ENCODE measurements at places on chromosomes 2 and 18.

DNA sequence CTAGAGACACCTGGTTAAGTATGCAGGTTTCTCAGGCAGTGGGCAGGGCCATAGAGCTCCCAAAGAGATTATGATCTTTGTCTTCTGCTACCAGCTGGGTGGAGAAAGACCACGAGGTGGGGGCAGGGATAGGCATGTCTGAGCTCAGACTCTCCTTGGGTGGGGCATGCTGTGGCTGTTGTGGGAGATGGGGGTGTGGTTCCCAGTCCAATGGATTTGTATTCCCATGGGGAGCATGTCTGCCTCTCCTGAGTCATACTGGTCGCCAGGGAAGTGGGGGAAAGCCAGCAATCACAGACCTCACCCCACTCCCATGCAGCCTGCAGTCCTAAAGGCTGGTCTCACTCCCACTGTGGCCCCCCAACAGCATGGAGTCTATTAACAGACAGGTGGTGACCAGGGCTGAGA, 31.4 kb upstream of the RHOB start:
- no peak for DNase-seq

DNA sequence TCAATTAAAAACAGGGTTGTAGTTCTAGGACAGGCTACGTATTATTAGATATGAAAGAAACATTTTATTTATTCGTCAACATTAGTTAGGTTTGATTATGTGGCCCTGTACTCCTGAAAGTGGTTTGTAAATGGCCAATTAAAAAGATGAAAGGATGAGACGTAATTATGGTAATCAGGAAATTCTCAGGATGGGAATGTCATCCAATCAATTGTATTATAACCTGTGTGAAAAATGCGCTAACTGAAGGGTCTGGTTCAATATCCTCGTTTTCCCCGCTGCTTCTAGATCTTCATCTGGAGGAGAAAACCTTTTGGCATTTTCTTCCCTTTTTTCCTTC, 5.6 kb upstream of the C18orf32 start:
- DNase-seq, result no peak

GRCh38 chr2:152166633-152167032, 8.9 kb downstream of the STAM2 start:
- DNase-seq, result no peak

DNA sequence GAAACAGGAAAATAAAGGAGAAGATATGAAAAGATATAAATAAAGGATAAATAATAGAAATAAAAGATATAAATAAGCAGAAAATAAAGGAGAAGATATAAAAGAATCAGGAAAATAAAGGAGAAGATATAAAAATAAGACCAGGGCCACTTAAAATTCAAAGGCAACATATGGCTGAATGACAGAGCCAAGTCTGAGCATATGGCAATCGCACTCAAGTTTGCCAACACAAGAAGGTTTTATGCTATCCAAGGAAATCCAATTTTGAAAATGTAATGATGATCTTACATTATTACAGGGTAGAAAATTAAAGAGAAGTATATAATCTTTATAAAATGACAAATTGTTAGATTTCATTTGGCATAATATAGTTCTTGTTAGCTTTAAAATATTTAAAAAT, 33.6 kb downstream of the USP40 start:
- DNase-seq, result no peak

- no peak for DNase-seq
These were observed 100.0 kb upstream of the ALPP start for GRCh38 chr2:232278534-232278933.

DNA sequence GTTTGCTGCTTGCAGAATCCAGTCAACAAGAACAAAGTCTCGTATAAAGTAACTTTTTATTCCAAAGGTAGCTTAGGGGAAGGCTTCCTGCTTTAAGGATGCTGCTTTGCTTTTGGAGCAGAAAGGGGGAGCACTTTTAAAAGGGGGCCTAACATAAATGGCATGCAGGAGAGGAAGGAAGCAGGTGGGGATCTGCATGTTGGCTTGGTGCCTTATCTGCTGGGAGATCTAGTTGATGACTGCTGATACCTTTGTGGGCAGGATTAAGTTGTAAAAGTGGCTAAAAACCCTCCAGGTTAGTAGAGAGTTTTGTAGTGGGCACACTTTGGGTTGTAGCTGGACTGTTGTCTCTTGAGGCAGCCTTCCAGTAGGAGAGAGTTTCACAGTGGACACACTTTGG, 22.5 kb downstream of the UBR3 start:
- no peak for DNase-seq
